ENCODE measurements at places on chromosomes 12 and 14.
A peak's percentile ranks its signal among the peaks of the same experiment; 100 is the strongest.

- DNase-seq: no peak
These were observed 96.2 kb upstream of the CPM start for GRCh38 chr12:69028941-69029729.

DNA sequence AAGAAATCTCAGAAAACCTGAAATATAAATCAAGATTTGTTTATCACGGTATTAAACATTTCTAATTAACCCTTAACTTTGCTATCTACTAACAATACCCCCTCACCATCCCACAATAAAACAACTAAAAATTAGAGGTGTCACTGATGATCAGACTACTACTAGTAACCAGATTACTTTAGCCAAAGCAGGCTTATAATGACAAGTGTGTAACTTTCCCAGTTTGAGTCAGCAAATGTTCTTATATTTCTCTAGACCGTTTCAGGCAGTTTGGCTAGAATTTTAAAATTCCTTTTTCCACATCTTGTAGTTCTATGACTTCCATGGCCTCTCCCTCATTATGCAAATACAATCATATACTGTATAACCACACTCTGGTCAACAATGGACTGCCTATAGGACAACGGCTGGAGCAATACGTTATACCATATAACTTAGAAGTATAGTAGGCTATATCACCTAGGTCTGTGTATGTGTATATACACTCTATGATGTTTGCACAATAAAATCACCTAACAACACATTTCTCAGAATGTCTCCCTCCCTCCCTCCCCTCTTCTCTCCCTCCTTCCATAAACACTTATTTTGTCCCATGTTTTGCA, 102.1 kb downstream of the DENND5B start:
- DNase-seq: no peak

- DNase-seq: peak; percentile 90
These were observed 69.4 kb downstream of the ARMH4 start for GRCh38 chr14:58082491-58083098.

DNA sequence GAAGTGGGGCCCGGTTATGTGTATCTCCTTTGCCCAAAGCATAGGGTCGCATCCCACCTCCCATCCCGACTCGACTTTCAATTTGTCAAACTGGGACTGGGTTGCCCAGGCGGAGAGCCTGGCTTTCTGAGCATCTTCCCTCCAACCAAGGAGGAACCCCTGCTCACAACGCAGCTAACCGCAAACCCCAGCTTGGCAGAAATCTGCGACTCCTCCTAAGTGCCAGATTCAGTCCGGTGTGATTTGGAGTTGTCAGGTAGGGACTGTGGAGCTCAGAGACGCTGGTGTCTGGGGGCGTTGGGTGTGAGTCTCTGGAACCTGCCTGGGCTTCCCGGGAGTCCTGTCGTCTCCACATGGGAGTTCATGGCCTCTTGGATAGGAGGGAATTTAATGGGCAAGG, 1126.7 kb downstream of the AACS start:
- no peak for DNase-seq

DNA sequence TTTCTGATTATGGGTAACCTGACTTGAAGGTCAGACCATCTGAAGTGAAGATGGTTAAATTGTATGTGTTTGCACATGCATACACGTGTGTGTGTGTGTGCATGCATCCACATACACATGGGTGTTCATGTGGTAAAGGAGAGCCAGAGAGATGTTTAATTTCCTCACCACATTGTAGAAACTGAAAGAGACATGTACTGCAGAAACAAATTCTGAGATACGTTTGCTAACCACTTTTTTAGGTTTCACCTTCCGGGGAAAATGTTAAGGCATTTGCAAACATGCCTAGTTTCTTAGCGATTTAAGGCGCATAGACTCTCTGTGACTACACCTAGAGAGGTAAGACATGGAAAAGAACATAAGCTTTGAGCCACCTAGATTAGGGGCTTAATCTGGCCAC, 362.9 kb downstream of the RAD51B start:
- no peak for DNase-seq

DNA sequence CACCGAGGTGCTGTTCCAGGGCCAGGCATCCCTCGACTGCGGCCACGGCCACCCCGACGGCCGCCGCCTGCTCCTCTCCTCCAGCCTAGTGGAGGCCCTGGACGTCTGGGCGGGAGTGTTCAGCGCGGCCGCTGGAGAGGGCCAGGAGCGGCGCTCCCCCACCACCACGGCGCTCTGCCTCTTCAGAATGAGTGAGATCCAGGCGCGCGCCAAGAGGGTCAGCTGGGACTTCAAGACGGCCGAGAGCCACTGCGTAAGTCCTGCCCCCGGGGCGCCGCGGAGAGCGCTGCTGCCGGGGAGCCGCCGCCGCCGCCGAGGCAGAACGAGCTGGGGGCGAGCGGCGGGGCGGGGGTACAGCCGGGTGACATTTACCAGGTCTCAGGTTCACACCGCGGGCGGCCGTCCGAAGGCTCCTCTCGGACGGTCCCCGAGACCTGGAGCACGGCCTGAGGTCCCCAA, 1.4 kb downstream of the PLXNC1 start:
- DNase-seq: no peak

DNA sequence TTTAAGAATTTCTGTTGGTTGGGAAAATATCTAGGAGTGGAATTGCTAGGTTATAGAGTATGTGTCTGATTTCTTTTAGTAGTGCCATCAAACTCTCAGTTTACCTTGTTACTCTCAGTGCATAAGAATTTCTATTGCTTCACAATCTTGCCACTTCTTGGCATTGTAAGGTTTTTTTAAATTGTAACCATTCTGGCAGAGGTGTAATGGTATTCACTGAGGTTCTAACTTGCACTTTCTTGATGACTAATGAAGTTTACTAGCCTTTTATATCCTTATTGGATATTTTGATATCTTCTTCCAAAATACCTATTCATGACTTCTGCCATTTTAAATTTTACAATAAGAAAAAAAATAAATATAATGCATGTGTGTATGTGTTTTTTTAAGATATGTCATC, 478.0 kb downstream of the NAV3 start:
- DNase-seq: no peak

- peak; percentile 60 for DNase-seq
These were observed 119.7 kb upstream of the MED13L start for GRCh38 chr12:116397148-116397547.

DNA sequence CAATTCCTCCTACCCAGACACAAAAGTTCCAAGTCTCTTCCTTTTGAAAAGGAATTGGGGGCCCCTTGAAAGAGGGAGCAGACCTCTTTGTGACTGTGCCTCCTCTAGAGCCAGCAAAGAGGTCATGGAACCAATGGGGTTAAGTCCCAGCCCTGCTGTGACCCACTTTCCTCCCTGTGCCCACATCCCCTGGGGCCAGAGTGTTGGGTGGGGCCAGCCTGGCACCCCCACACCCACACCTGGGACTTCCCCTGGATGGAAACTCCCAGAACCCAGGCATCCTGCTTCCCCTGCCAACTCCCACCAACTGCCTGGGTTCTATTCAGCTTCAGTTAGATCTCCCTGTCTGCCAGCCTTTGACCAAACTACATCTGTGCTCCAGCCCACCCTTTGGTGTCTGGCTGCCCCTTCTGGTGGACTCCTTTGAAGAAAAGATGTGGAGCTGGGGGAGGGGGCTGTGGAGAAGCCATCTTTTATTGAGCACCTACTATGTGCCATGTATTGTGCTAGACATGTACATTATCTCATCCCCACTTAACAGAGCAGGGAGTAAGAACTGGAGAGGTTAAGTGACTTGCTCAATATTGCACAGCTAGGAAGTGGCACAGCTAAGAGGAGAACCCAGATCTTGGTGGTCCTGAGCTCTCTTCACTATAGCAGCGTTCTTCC, 4.6 kb upstream of the RARG start:
- DNase-seq: no peak

GRCh38 chr12:107490010-107490409, 195.6 kb upstream of the PWP1 start:
- no peak for DNase-seq

GRCh38 chr14:20986811-20987210, 3.0 kb upstream of the METTL17 start:
- peak; percentile 94 for DNase-seq

DNA sequence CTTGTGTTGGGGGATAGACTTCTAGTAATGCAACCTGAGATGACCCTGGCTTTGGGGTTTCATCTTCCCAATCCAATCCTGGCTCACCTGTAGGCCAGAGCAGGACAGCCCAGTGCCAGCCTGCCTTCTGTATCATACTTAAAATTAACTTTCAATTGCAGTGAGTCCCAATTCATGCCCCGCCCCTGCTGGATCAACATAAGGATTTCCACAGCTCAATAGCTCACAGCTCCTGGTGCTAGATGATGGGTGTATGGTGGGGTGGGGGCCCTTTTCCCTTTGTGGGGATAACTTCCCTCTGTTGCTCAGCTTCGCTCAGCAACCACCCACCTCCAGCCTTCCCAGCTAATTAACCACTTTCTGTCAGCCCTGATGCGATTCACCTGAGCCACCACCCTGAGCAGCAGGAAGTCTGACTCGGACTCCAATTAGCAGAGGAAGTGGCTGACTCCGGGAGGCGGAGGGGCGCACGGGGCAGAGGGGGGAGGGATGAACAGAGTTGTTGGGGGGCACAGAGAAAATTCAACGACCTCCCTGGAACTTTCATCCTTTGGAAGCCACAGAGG, 24.3 kb upstream of the CHGA start:
- DNase-seq: no peak

GRCh38 chr12:116610971-116611541, 51.9 kb downstream of the MAP1LC3B2 start:
- DNase-seq: no peak

DNA sequence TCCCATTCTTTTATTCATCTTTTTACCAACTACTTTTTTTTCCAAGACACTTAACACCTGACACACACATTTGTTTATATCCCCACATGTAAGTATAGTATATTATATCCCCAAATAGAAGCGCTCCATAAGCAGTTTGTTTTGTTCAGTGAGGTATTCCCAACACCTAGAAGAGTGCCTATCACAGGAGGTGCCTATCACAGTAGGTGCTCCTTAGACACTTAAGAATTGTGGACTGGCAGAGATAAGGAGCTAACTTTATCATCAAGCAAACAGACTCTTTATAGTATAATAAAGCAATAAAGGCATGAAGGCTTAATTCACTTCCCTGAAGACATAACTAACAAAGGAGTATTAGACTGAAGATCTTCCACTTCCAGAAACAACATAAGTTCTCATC, 29.1 kb downstream of the OSBPL8 start:
- no peak for DNase-seq

- no peak for DNase-seq
These were observed 46.9 kb downstream of the ZFYVE21 start for GRCh38 chr14:103762541-103762940.

DNA sequence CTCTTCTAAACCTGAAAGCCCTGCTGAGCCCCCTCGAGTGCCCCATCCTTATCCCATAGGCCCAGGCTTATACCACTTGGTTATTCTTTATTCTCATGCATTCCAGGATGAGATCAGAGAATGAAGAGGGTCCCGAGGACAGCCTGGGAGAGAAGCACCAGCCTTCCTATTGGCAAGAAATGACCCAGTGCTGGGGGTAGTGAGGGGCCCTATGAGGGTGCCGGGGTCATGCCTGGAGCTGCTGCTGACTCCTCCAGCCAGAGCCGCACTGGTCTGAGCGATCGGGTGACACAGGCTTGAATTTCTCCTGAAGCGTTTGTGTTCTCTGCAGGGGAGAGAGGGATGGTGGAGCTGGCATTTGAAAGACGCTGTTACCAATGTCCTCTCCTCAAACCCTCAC, 18.1 kb downstream of the MORN3 start:
- no peak for DNase-seq

DNA sequence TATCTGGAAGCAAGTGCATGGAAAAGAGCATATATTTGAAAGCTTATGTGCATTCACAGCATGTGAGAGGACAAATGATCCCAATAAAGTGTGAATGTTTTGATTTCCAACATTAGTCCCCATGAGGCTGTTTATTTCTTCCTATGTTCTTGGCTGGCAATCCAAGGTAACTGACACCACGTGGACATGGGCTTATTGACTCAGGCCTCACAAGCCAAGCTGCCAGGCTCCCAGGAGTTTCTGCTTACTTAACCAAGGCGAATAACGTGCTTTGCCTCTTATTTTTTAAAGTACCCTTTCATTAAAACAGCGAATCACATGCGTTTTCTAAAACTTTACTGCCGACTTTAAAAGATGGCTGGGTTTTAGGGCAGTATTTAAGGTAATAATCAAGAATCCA, 441.7 kb downstream of the FUT8 start:
- DNase-seq: no peak

GRCh38 chr14:58455593-58456265, 28.2 kb downstream of the KIAA0586 start:
- peak; percentile 47 for DNase-seq

- peak; percentile 75 for DNase-seq
These were observed 16.0 kb upstream of the LRP6 start for GRCh38 chr12:12282761-12283425.

DNA sequence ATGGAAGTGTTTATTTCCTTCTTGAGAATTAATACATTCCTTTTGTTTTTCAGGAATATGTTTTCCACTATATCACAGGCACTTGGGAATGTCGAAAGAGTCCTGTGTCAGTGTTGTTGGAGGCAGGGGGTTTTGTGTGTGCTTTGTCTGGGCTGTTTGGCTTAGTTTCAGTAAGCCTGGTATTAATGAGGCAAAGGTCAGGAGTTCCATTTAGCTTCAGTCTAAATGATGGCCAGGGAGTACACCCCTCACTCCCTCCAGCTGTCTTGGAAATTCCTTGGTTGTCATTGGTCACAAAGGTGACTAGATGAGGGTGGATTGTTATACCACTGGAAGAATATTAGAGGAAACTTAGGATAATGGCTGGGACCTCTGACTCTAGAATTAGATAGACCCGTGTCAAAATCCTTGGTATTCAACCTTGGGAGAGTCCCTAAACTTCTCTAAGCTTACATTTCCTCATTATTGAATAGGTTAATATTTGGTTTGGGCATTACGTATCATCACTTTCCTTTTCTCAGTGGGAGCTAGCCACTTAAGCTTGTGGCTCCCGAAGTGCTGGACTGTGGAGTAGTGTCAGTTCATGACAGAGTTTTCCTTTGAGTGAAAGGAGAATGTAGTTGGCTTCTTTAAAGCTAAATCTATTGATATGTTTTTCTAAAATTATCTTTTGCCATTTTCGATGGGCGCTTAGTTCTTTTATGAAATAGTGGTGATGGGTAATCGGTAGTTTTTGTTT, 5.2 kb downstream of the FRS2 start:
- peak; percentile 38 for DNase-seq

DNA sequence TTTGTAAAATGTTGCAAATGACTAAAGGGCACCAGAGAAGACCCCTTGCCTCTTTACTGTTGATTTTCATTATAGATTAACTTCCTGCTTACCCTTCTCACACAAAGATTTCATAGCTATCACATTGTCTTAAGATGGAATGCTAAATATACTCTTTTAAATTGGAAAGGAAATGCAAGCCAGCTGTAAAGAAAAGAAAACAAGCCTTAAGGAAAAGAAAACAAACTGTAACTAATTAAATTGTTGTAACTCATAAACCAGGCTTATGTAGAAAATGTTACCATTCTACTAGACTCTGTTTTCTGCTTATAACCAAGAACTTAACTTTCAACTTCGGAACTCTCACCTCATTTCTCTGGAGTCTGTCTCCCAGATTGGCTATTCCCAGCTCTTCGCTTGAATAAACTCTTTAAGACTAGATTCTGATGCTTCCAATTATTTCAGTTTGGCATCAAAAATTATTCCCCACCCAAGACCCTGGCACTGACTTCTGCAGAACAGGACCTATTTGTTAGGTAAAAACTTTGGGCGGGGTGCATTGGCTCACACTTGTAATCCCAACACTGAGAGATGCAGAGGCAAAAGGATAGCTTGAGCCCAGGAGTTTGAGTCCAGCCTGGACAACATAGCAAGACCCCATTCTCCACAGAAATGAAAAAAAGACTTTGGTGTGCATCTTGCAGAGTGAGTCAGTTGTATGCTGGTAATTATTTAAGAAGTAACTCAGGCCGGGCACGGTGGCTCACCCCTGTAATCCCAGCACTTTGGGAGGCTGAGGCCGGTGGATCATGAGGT, 36.6 kb upstream of the CIT start:
- DNase-seq: no peak
